Fibroblast of pulmonary artery (primary cell): ENCODE measurements at places on chromosomes 13 and 19.

DNA sequence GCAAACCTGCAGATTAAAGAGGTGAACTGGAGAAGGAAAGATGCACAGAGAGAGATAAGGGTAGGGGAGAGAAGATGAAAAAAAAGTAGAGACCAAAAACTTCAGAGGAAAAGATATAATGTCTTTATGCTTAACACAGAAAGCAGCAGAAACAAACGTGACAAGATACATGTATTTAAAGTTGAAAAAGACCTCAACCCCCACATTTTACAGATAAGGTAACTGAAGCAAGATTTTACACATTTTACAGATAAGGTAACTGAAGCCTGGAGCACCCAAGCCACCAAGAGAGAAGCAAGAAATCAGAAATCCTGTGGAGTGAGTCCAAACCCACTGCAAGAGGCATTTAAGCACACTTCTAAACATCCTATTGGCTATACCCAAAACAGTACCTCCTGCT is 185.3 kb downstream of the TBC1D4 start:
- no peak for DNase-seq

GRCh38 chr19:41563854-41564514 is 12.0 kb upstream of the CEACAM21 start:
- DNase-seq, result no peak

- DNase-seq, result no peak
These were observed 27.2 kb downstream of the RCBTB2 start for GRCh38 chr13:48505597-48506091.

DNA sequence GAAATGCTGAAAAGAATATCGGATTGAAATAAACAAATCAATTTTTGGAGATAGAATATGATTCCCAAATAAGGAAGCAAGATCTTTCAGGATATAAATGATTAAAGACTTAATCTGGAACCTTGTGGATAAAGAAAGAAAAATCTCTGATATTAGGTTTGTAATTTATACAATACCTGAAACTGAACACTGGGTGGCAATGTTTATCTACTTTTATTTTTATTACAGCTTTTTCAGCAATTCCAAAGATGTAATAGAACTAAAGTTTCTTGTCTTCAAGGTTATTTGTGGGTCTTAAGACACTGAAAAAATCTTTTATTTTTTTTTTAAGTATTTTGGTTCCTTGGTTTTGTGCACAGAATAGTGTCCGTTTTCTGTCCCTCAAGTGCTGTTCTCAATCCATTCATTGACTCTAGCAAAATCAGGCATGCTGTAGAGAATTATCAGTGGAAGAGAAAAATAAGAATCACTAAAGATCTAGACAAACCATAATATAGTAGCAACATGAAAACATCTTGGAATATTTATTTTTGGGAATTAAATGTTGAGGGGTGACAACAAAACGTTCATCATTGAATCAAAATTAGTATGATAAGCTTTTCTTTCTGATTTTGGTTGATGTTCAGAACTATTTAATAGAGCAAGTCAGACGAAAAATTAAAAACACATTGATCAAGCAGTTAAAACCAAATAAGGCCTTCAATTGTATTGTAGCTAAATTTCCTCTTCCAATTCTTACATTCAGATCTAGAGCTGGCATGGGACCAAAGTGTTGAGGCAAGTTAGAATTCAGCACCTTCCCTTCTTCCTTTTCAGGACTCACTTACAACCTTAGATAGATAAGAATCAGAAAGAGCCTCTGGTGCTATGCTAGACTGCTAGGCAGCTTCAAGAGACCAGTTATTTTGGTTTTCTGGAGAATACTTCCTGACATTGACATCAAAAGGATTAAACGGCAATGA is 704.4 kb upstream of the PCDH20 start:
- peak; percentile 25 for DNase-seq

GRCh38 chr13:114124921-114125320 is 7.5 kb downstream of the RASA3 start:
- DNase-seq, result peak; percentile 66

GRCh38 chr13:33590936-33591335 is 227.0 kb upstream of the RFC3 start:
- DNase-seq, result no peak

- DNase-seq, result peak; percentile 17
These were observed 100.7 kb downstream of the SERP2 start for GRCh38 chr13:44474122-44474910.

- no peak for DNase-seq
These were observed 1.9 kb downstream of the PTPRS start for GRCh38 chr19:5338656-5339197.

GRCh38 chr19:40594255-40594654 is 6.9 kb upstream of the LTBP4 start:
- DNase-seq, result no peak

- DNase-seq, result no peak
These were observed 98.9 kb downstream of the ESD start for GRCh38 chr13:46698014-46698413.

DNA sequence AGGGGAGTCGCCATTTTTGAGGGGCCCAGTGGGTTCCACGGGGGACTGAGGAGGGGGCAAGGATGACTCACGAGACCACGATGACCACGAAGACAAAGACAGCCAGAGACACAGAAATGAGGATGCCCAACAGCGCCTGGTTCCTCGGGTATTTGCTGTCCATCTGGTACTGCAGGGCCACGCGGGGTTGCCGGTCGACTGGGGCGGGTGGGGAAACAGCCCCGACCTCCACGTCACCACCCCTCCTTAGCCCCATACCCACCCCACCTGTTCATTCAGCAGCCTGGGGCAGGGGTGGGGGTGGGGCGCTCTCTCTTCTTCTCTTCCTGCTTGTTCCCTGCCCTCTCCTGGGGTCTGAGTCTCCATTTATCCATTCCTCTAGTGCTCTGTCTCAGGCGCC is 8.6 kb downstream of the IZUMO2 start:
- no peak for DNase-seq

DNA sequence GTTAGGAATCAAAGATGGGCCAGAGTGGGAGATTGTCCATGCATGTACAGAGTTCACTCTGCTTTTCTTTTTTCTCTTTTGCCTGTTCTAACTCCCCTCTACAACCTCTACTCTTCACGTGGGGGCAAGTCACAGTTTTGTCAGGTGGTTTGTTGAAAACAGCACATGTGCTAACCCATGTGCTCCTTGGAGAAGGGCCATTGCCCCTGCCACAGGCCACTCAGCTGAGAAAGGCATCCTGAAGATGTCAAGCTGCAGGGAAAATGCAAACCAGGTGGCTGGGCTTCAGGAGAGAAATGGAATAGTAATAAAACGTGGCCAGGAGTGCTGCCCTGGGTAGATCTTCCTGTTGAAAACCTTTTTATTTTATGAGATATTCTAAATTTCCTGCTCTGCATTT is 35.3 kb upstream of the SLC10A2 start:
- no peak for DNase-seq

DNA sequence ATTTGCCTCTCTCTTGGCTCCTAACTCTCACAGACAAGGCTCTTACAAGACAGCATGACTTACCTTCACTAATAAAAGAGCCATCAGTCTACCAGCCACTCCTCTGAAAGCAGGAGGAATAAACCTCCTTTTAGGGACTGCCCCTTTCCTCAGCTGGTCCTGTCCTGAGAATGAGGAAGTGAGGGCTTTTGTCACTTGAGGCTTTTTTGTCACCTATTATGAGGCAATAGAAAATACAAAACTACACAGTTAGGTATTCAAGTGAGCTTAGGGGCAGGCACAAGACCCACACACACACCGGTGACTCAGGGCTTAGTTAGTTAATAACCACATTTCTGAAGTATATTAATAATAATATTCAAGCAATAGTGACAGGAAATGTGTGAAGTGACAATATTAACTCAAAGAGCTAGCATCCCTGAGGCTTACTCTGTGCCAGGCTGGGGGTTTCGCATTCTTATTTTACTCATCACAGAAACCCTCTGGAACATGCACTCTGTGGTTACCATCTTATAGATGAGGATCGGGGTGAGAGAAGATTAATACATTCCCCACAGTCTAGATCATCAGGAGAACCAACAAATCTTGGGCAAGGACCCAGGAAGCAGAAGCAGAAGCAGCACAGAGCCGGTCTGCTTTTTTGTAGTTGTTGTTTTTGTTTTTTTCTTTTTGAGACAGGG is 379.9 kb downstream of the LIG4 start:
- peak; percentile 52 for DNase-seq

GRCh38 chr13:103403148-103403740 is 337.0 kb upstream of the SLC10A2 start:
- DNase-seq, result no peak

DNA sequence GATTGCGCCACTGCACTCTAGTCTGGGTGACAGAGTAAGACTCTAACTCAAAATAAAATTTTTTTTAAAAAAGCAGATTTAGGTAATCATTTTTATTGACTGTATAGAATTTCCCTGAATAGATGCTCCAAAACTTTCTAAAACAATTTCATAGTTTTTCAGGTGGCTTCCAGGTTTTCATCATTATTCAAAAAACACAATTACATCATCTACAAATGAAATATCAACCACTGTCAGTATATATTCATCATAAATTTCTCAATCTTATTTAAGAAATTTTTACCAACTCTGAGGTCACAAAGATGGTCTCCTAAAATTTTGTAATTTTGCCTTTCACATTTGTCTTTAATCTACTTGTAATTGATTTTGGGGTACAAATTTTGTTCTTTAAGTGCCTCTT is 48.1 kb downstream of the ZC3H13 start:
- no peak for DNase-seq

- peak; percentile 1 for DNase-seq
These were observed 536.7 kb upstream of the ARGLU1 start for GRCh38 chr13:107104631-107105030.

DNA sequence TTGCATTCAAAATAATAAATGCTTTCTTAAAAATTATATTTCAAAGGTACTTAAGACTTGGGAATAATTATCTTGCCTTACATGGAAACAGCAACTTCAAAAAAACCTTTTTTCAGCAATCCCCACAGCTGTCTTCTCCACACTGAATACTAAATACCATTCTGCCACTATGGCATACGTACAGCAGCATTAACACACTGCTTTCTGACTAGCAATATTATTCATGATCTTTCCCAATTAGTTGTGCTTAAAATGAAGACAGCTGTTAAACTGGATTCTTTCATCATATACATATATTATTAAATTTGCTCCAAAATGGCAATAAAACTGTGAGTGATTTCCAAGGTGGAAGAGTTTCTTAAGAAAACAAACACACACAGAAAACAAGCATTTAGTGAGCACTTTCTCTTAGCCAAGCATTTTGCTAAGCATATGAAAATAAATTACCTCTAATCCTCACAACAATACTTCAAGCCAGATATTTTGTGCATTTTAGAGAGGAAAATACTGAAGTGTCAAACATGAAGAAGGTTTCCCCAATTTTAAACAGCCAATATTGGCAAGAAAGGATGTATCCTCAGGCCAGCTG is 609.5 kb downstream of the SLITRK1 start:
- peak; percentile 14 for DNase-seq
